Adrenal gland (tissue), 19 donors: ENCODE measurements at places on chromosomes 7 and 10. TPM values are rescaled to one million over a fixed set of nuclear protein-coding genes. Genes with fewer than 3 reads are reported as not detected.

The TMEM243 gene
- total RNA-seq, result 21.1 TPM

The NXPH1 gene
- total RNA-seq, result 40.6 TPM

The ANKRD7 gene
- total RNA-seq, result 1.4 TPM

- H3K4me1 ChIP-seq, result no peaks in the 10 kb centered on the region
- no peak overlapping the region for H3K27ac ChIP-seq
- no peak overlapping the region for H3K4me3 ChIP-seq
- DNase-seq, result no peak
Observed at GRCh38 chr10:116826803-116827202, 22.5 kb upstream of the ENO4 start.

The RTKN2 gene
- 0.10 TPM for total RNA-seq

DNA sequence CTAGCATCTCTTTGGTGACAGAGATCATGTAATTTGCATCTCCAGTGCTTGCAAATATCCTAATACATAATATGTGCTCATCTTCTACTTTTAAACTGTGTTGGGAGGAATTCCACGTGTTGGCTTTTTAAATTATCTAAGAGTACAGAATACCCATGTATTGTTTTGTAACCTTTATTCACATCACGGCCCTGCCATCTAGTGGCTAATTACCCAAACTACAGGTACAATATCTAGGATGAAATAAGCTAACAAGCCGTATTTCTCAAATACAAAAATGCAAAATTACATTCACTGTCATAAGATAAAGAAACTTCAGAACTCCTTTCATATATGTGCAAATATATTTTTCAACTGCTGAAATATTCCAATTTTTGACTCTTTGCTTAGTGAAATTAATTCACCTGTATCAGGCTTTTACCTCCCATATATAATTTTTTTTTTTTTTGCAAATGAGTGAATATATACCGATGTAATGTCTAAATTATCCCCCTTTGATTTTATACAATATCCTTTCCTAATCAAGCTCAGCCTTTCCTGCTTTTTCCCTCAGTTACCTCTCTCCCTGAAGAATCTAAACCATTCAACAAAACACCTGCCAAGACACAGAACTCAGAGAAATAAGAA lies 30.3 kb upstream of the LSM8 start:
- no peak overlapping the region for H3K4me3 ChIP-seq
- H3K27me3 ChIP-seq, result no peaks in the 10 kb centered on the region
- no peak overlapping the region for H3K27ac ChIP-seq
- DNase-seq, result no peak
- no peaks in the 10 kb centered on the region for H3K4me1 ChIP-seq

- H3K4me3 ChIP-seq, result no peak overlapping the region
- DNase-seq, result no peak
- H3K4me1 ChIP-seq, result peaks cover 50% of the 10 kb centered on the region
- H3K36me3 ChIP-seq, result no peaks in the 10 kb centered on the region
- peak overlapping the region; percentile 35 for H3K27ac ChIP-seq
Observed at GRCh38 chr7:91946549-91946948, 5.9 kb downstream of the AKAP9 start.

The ACSM6 gene
- total RNA-seq, result not detected

The ZCCHC24 gene
- 49.0 TPM for total RNA-seq

The LBX1 gene
- not detected for total RNA-seq
